Pericardium fibroblast (primary cell): ENCODE measurements at places on chromosomes 12 and 14. TPM values are rescaled to one million over a fixed set of nuclear protein-coding genes. Genes with fewer than 3 reads are reported as not detected.

The OR4K2 gene
- total RNA-seq = not detected in 2 replicates

The LUM gene
- total RNA-seq = 252 and 293 TPM in 2 replicates

The WNT1 gene
- not detected in 2 replicates for total RNA-seq

The TAS2R10 gene
- 0.26 TPM in 1 of 2 replicates, not detected in the other for total RNA-seq

The GALNT6 gene
- total RNA-seq = 0.34 and 0.58 TPM in 2 replicates

The KRT6B gene
- not detected in 2 replicates for total RNA-seq

The FITM1 gene
- 0.09 TPM in 1 of 2 replicates, not detected in the other for total RNA-seq

The ASB2 gene
- not detected in 2 replicates for total RNA-seq

The OAS2 gene
- total RNA-seq = 0.47 and 1.6 TPM in 2 replicates

The AMDHD1 gene
- not detected in 2 replicates for total RNA-seq

The PROX2 gene
- total RNA-seq = not detected in 2 replicates

The USP44 gene
- under 0.01 and 0.09 TPM in 2 replicates for total RNA-seq

The CLEC7A gene
- not detected in 2 replicates for total RNA-seq

The PTPRR gene
- total RNA-seq = 2.1 TPM in 1 of 2 replicates, not detected in the other

The MAP1LC3B2 gene
- 1.8 TPM in 1 of 2 replicates, not detected in the other for total RNA-seq

The IL31 gene
- not detected in 2 replicates for total RNA-seq
